ENCODE measurements at places on chromosomes 5 and 9. TPM values are rescaled to one million over a fixed set of nuclear protein-coding genes. Genes with fewer than 3 reads are reported as not detected.

DNA sequence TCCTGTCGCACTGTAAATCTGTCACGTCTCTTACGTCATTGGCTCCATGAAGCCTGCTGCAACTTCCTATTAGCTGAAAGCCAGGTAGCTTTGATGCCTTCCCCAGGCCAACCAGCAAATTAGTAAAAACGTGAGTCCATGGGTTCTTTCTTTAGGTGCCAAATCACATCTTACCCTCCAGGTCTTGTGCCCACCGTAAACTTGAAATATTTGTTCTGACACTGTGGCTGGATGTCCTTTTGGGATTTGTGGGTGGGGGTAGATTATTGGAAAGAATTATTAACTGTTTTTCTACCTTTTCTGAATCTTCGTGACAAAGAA, 172.8 kb downstream of the NR3C1 start:
- DNase-seq, result no peak

DNA sequence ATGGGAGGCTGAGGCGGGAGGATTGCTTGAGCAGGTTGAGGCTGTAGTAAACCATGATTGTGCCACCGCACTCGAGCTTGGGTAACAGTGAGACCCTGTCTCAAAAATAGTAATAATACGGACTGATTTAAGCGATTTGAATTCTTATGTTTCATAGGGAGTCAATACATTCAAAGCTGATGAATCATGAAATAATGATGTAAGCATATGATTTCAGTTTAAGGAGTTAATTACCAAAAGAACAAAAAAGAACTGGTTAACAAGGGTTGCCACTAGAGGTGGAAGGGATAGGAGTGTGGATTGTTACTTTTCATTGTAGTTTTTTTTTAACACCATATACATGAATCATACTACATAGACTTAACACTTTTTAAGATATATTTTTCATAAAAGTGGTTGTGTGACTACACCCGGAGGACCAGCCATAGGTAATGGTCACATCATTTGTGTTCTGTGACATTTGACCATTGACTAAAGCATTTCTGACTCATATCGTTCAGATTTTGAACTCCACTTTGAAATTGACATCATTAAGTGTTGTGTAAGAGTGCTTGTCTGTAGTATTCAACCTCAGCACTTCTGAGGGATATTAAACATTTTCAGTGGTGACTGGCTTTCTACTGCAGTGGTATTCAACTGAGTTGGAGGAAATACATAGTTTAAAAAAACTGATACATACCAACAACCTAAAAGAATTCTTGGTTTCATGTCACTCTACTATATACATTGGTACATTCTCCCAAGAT, 7.0 kb downstream of the TRMT10B start:
- no peak for DNase-seq

The DMRTA1 gene
- total RNA-seq, result 4.3 TPM

The CARTPT gene
- total RNA-seq, result not detected

The PLPP7 gene
- total RNA-seq, result 9.6 TPM

The TTLL11 gene
- 8.9 TPM for total RNA-seq

DNA sequence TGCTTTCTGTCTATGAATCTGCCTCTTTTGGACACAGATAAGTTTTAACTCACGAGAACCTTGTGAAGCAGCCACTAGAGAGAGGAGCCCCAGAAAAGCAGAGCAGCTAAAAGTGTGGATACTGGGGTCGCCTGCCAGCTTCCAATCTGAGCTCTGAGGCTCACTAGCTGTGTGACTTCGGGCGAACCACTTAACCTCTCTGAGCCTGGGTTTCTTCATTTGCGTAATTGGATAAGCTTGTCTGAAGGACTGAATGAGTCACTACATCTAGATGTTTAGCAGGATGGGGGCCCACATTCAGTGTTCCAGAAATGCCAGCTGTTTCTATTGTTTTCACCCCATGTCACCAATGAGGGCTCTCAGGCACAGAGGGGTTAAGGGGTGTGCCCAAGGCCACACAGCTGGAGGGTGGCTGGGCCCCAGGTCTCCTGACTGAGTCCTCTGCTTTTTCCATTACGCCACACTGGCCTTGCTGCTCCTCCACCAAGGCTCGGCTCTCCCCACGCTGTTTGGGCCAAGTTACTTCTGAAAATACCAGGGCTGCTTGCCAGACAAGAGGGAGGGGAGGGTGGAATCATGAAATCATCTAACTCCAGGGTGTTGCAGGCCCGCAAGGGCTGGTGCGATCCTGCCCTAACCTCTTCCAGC, 36.2 kb downstream of the SH3PXD2B start:
- peak; percentile 98 for DNase-seq

- DNase-seq, result peak; percentile 90
These were observed 11.2 kb downstream of the IER5L start for GRCh38 chr9:129166623-129167557.

The LHX6 gene
- total RNA-seq, result 0.72 TPM

GRCh38 chr9:99345942-99346341, 123.9 kb downstream of the SEC61B start:
- no peak for DNase-seq

- DNase-seq, result no peak
These were observed 136.0 kb upstream of the ADRA1B start for GRCh38 chr5:159780246-159780645.

DNA sequence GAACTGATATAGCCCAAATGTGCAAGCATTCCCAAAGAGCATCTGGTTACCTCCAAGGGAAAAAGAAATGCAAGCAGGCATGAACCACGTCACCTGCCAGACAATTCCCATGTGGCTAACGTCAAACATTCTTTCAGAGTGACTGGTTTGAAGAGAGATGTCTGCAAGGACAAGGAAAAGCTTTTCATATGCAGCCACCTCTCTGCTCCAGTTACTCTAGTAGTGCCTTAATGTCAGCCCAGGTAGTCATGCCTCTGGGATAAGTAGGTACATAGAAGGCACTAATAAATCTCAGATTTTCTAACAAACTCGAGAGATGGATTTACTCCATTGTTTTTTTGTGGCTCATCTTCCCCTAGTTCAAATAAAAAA, 96.8 kb upstream of the IFNK start:
- peak; percentile 30 for DNase-seq

GRCh38 chr5:132658381-132659302, 669 bp downstream of the IL13 start:
- no peak for DNase-seq

GRCh38 chr9:21709464-21710058, 92.9 kb upstream of the MTAP start:
- DNase-seq, result peak; percentile 11

- no peak for DNase-seq
These were observed 598.3 kb downstream of the CCDC171 start for GRCh38 chr9:16150938-16151650.

The SLC25A2 gene
- 1.9 TPM for total RNA-seq

- DNase-seq, result no peak
These were observed 42.5 kb upstream of the PPARGC1B start for GRCh38 chr5:149687486-149688168.

- DNase-seq, result no peak
These were observed 2.9 kb upstream of the RNF130 start for GRCh38 chr5:180074462-180074861.

- DNase-seq, result peak; percentile 86
These were observed 3.2 kb upstream of the SMIM32 start for GRCh38 chr5:136195971-136196820.

- DNase-seq, result peak; percentile 99
These were observed at the start of gene ZNF367 for GRCh38 chr9:96418083-96418919. Gene ZNF367, minus strand, starts transcription at chr9:96418370. Its CDS starts 338 bp downstream, at chr9:96418032.

GRCh38 chr9:121662891-121663580, 11.6 kb downstream of the DAB2IP start:
- DNase-seq, result no peak

DNA sequence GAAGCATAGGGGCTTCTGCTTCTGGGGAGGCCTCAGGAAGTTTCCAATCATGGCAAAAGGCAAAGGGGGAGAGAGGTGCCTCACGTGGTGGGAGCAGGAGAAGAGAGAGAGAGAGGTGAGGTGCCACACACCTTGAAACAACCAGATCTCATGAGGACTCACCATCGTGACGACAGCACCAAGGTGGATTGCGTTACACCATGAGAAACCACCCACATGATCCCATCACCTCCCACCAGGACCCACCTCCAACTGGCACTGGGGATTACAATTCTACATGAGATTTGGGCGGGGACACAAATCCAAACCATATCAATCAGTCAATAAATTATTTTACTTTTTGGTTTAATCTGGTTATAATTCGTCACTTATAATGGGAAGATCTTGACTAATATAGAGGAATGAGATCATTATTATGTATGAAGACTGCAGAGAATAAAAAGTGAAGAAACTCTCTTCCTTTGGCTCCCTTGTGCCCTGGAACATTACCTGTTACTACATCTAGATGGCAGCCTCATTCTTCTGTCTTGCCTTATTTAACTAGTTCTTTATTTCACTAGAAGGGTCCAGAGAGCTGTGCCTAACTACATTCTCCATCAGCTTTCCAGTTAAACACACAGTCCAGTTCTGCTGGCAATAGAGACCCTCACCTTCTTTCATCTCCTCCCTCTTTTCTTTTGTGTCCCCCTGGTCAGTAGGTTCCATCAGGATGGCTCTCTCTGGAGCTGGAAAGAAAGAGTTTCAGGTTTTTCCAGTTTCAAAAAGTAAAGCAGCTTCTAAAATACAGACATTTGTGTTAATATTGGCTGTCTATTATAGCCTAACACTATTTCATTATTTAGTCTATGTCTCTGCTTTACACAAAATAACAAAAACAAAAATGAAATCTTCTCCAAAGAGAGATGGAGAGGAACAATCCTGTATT, 21.7 kb upstream of the SPINK7 start:
- DNase-seq, result peak; percentile 2

DNA sequence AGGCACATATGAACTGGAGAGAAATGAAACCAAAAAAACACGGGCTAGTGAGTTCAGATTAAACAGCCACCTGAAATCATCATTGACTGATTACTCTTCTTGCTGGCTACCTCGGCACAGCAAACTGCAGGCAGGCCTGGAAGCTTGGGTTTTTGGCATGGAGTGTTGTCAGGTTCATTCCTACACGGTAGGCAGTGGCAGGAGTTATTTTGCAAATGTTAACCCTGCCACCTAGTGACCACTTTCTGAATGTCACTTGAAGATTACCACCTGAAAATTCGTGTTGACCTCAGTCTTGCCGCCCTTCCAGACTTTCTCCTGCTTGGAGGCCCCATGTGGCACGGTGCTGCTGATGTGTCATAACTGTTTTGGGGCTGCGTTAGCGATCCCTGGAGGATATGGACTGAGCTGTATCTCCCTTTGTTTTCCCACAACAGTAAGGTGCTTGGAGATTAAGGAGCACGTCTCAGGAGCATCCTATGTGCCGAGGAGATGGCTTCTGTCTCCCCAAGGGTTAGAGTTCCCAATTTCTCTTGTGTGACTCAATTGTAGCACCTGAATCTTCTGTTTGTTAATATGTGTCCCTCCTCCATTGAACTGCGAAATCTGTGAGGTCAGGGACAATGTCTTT, 12.7 kb upstream of the CD180 start:
- peak; percentile 77 for DNase-seq

- DNase-seq, result no peak
These were observed 194.4 kb downstream of the ARRDC3 start for GRCh38 chr5:91188755-91189154.

The BHMT2 gene
- total RNA-seq, result 18.3 TPM

DNA sequence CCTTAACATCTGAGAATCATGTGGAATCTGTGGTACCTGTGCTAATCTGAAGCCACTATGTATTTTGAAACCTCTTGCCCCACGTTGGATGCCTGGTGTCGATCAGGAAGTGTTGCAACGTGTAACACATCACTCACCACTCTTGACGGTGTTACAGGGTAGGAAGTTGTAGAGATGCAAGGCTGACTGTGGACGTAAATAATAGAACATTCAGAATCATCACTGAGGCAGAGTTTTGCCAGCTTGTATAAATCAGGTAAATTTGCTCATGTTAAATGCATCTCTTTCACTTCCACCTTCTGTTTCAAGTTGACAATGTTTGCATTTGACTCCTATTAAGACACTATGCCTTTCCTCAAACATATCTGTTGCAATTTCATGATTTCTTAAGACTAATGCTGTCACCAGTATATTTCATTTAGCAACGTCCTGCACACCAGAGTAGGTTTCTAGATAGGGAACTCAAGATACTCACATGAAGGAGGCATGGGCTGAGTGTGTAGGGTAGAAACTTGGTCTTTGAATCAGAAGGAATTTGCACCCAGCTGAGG, 38.1 kb downstream of the BASP1 start:
- no peak for DNase-seq

DNA sequence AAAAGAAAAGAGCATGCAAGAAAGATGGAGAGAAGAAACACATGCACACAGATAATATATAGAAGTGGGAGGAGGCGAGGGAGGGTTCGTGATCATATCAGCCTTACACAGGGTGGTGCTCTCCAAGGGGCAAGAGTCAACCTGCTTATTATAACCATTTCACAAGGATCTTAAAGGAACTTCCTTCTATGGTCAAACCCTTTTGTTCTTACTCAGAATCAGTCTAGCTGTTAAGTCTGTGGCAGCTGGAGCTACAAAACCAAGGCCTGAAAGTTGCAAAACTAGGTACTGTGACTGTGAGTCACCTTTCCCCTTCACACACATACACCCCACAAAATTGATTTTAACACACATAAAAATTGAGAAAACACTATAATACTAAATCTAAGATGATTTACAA, 18.5 kb upstream of the ERMP1 start:
- peak; percentile 32 for DNase-seq

DNA sequence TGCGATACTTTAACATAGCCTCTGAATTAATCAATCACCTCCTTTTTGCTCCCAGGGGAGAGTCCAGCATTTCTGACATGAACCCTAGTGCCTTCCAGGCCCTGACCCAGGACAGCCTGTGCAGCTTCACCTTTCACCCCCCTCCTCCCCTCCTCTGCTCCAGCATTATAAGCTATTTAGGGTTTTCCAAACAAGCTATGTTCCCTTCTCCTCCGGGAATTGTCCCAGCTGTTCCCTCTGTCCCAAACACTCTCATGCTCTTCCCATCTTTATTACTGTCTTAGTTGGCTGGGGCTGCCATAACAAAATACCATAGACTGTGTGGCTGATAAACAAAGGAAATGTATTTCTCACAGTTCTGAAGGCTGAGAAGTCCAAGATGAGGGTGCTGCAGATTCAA, 161.5 kb downstream of the EBF1 start:
- no peak for DNase-seq

DNA sequence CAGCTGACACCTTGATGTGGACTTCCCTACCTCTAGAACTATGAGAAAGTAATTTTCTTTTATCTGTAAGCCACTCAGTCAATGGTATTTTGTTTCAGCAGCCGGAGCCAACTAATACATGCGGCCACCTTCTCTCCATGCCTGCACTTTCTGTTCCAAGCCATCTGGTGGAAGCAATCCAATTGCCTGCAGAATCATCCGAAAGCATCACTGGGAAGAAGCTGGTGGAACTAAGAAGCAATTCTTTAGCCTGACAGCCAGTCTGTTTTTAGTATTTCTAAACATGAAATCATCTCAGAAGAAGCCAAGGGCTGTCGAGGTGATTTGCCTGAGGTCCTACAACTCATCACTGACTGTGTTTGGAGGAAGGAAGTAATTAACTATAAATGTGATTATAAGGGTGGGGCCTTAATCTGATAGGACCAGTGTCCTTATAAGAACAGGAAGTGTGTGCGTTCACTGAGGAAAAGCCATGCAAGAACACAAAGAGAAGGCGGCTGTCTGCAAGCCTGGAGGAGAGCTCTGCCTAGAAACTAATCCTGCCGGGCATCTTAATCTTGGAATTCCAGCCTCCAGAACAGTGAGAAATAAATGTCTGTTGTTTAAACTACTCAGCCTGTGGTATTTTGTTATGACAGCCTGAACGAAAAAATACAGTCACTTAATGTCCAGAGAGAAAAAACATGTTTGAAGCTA, 49.1 kb downstream of the NXNL2 start:
- DNase-seq, result peak; percentile 69

GRCh38 chr9:99360026-99360425, 137.9 kb downstream of the SEC61B start:
- DNase-seq, result no peak

- peak; percentile 80 for DNase-seq
These were observed 131.3 kb upstream of the NR3C1 start for GRCh38 chr5:143534761-143535154.

GRCh38 chr5:81161012-81161601, 72.0 kb upstream of the CKMT2 start:
- DNase-seq, result no peak
